ENCODE measurements at places on chromosomes 2 and 18.

GRCh38 chr2:23506531-23507266 lies 121.7 kb downstream of the KLHL29 start:
- no peak for DNase-seq

DNA sequence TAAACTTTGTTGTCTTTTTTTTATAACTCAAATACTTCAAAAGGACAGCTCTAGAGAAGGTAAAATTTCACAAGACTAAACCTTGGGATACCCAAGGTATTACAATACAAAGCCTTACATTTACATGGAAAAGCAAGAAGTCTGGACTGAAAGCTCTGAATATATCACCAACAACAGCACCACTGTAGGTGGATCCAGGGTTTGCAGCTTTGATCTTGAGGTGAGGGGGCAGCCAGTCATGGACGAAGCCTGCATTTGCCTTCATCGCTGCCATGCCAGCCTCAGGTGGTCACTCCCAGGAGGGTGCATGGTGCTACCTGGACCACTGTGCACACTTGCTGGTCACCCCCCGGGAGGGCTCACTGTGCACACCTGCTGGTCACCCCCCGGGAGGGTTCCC lies 36.6 kb downstream of the RBFA start:
- no peak for DNase-seq

DNA sequence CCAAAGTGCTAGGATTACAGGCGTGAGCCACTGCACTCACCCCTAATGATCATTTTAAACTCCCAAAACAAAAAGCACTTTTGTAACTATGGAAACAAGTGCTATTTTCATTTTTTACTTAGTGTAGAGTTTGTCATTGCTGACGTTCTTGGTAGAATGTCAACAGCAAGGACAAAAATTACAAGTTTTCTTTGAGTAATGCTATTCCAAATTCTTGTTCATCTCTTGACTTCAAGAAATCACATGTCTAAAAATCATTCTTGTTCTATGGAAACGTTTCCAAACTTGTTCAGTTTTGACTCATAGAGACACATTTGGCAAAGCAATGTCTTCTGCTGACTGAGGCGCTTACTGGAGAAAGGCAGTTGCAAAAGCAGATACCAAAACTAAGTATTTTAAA lies 82.6 kb downstream of the MBP start:
- no peak for DNase-seq

- DNase-seq: no peak
These were observed 63.9 kb downstream of the DGKD start for GRCh38 chr2:233418052-233418760.

DNA sequence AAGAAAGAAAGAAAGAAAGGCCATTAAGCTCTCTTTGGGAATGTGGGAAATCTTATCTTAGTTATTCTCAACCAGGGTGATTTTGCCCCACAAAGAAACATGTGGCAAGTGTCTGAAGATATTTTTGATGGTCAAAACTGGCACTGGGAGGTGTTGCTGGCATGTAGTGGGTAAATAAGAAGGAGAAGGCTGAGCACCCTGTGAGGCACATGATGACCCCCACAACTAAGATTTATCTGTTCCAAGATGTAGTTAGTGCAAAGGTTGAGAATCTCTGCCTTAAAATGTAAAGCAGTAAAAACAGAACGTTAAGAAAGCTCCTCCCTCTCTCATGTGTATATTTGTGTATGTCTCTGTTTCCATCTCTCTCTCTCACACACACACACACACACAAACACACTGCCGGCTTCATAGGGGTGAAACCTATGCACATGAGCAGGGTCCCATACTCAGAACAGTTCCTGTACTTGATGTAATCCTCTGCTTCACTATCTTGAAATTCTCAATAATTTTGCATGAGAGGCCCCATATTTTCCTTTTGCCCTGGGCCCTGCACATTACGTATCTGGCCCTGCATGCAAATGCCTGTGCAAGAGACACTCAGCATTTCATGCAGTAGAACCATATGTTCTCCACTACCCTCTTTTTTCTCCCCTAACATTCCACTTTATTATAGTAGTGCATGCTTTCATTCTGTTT lies 94.3 kb downstream of the MREG start:
- DNase-seq: no peak

DNA sequence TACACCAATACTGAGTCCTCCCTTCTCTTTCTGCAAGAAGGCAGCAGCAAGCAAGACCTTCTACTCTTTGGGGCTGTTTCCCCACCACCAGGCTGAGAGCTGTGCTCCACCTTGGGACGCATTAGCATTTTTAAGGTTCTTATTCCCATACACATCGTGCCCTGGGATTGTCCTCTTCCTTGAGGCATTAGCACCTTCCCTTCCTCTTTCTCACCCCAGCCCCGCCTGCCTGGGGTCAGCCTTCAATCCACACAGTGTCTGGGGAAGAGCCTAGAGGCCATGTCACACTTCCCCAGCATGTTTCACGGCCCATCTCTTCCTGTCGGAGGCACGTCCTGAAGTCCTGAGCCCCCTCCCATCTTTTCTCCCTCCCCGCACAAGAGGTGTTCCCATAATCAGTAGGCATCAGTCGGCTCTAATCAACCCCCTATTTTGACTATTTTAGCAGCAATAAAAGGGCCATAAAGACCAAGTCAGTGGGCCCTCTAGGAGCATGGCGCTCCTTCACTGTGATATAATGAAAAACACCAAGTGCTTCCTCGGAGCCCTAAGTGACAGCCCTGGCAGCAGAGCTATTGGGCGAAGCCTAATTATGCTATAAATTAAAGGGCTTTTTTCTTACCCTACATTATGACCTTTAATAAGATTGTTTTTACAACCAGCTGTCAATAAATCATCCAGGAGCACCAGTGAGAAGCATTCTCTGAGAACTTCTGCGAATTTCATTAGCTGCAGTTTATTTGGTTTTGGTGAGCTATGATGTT lies 55.0 kb upstream of the PKDCC start:
- no peak for DNase-seq

- DNase-seq: no peak
These were observed 68.3 kb downstream of the TET3 start for GRCh38 chr2:74052732-74053710.

DNA sequence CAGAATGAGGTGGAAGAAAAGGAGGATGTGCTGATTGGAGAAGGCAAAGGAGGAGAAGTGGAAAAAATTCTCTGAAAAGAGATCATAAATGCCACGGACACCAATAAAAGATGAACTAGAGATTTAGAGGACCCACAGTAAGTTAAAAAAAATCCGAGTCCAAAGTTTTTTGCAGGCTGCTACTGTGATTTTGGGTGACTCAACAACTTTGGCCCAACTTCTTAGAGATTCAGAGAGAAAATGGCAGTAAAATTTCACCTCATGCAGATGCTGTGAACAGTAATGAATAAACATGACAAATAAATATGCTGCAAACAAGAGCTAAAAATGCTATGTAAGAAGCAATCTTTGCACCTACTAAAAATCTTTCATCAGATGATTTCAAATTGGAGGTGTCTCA lies 176.9 kb upstream of the SESTD1 start:
- DNase-seq: no peak

DNA sequence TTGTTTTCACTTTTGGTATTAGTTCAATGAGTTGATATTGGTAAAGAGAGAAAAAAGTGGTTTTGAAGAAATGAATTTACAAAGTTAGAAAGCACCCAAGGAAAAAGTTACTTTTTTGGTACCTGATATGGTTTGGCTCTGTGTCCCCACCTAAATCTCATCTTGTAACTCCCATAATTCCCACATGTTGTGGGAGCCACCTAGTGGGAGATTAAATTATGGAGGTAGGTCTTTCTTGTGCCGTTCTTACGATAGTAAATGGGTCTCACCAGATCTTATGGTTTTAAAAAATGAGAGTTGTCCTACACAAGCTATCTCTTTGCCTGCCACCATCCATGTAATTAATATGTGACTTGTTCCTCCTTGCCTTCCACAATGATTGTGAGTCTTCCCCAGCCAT lies 965.6 kb upstream of the NRXN1 start:
- no peak for DNase-seq

DNA sequence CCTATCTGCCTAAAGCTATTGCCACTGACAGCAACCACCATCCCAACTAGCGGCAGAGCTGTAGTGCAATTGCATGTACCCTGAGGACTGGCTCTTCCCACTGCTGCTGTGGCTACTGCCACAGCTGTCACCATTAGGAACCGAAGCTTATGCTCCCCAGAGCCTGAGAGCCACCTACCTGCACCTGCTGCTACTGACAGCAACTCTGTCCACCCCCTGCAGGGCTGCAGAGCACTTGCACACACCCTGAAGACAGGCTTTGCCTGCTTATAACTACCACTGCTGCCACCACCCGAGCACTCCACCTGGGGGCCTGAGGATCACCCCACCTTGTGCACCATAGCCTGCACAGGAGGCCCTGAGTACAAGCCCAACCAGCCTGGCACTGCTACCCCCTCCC lies 217.6 kb upstream of the FOSL2 start:
- DNase-seq: no peak

GRCh38 chr18:62081248-62081647 lies 105.6 kb downstream of the PIGN start:
- no peak for DNase-seq

DNA sequence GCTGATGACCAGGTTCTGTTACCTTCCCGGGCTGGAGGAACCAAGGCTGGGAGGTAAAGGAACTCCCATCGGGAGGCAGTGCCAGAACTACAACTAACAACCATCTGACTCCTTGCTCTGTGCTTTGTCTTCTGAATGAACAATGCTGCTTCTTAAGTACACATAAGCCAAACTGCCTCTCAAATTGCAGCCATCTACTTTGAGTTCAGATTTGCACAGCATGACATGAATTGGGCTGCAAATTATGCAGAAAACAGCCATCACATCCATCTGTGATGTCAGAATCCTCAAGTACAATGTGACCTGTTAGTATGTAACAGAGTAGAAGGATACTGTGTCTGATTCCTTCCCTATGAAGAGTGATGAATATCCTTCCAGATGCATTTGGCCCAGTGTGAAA lies 290.6 kb downstream of the ZNF521 start:
- DNase-seq: no peak

GRCh38 chr2:195289081-195289480 lies 367.9 kb upstream of the SLC39A10 start:
- DNase-seq: no peak

GRCh38 chr2:118913803-118914645 lies 28.0 kb upstream of the MARCO start:
- DNase-seq: no peak

DNA sequence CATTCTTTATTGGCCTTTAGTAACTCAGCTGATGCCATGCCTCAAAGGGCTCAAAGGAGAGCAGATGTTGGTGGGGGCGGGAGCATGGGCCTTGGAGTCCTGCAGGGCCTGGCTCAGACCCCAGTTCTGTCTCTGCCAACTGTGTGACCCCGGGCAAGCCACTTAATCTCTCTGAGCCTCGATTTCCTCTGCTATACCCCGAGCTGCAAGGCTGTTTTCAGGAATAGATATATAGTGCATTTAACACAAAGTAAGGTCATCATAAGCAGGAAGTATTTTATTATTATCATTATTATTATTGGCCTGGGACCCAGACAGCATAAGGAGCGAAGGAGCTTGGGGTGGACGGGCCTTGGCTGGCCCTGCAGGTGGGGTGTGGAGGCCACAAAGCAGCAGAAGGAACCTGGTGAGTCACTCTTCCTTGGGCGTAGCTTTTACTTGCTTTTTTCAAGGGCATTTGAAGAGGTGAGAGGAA lies 162.7 kb downstream of the INHBB start:
- no peak for DNase-seq

- DNase-seq: no peak
These were observed 314.8 kb downstream of the MYCN start for GRCh38 chr2:16255120-16255519.

DNA sequence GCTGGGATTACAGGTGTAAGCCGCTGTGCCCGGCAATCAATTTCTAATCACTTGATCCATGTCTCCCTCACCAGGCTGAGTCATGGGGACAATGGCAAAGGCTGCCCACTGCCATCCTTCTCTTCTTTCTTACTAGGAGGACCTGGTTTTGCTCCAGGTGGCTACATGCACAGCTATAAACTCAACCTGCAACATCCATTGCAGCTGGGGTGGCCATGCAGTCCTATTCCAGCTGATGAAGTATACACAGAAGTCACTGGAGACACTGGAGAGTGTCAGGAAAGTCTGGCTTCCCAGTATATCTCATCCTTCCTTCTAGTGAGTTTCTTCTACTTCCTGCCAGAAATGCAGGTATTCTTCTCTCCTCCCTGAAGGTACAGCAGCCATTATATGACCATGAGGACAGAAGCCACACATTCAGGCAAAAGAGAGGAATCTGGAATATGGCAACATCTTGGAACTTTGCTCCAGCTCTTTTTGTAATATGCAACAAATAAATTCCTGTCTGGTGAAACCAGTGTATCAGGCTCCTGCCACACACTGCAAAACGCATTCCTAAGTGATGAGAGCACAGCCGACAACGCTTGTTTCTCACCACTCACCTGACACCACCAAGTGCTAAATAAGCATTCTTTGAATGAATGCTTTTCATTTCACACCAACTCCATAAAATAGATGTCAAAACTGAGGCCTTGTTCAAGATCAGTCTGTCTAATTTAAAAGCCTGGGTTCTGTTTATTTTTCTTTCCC lies 32.3 kb downstream of the SCTR start:
- DNase-seq: no peak

- no peak for DNase-seq
These were observed 21.0 kb upstream of the MCFD2 start for GRCh38 chr2:46936566-46936965.

- DNase-seq: no peak
These were observed 108.7 kb downstream of the EPHA4 start for GRCh38 chr2:221463241-221463896.

GRCh38 chr2:67528320-67528719 lies 131.2 kb downstream of the ETAA1 start:
- DNase-seq: no peak

- DNase-seq: no peak
These were observed 14.1 kb upstream of the ZDBF2 start for GRCh38 chr2:206260188-206261012.

DNA sequence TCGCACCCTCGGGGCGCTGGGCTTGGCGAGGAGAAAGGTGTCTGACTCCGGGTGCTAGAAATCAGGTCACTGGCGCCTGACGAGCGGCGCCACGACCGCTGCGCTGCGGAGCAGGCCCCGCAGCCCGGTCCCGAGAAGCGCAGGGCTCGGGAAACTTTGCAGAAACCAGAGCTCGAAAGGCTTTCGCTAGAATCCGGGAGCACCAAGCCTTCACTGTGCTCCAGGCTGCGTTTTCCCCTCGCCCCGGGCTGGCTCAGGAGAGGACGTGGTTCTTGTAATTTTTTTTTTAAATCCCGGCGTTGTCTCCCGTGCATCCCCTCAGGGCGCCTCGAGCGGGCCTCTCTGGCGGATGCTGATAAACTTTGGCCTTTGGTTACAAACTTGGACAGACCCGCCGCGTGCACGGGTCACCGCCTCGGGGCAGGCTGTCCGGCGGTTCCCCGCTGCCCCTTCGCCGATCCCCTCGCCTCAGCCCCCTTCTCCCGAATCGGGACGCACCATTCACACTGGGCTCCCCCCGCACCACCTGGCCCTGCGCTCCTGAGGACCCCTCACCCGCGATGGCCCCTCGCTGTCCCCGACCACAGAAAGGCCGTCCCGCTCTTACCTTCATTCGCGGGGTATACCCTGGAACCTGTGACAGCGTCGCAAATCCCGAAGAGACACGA lies 419 bp downstream of the EPHA4 start:
- DNase-seq: no peak

- no peak for DNase-seq
These were observed 100.2 kb upstream of the SULT1C3 start for GRCh38 chr2:108139521-108139920.

Data from stimulated activated CD8-positive, alpha-beta memory T cell treated with anti-CD3 and anti-CD28 coated beads, Interleukin-4, amount 100 ng/mL, for 1 hour (primary cell).